ENCODE measurements at places on chromosomes 1 and 21. TPM values are rescaled to one million over a fixed set of nuclear protein-coding genes. Genes with fewer than 3 reads are reported as not detected.

The PRPF38A gene
- total RNA-seq: 98.1 TPM

DNA sequence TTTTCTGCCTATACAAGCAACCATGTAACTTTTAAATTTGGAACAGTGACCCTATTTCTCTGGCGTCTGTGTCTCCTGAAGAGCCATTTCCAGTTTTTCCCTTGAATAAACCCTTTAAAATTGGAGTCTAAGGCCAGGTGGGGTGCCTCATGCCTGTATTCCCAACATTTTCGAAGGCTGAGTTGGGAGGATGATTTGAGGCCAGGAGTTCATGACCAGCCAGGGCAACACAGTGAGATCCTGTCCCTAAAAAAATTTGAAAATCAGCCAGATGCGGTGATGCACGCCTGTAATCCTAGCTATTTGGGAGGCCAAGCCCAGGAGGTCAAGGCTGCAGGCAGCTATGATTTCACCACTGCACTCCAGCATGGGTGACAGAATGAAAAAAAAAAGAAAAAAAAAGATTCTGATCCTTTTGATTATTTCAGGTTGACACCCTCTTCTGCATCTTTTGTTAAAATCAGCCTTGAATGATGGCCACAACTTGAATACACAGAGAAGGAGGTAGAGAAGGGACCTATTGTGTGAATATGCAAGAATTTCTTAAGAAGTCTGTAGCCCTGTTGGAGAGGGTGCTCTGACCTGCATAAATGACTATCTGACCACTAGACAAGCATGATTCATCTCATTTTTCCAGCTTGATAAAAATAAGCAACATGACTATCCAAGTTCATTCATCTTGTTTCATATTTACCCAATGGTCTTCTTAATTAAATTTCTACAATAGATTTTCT, 40.2 kb upstream of the PARP1 start:
- peaks cover 26% of the 10 kb centered on the region for H3K4me1 ChIP-seq
- H3K36me3 ChIP-seq: no peaks in the 10 kb centered on the region
- H3K27me3 ChIP-seq: peaks cover 19% of the 10 kb centered on the region
- no peak overlapping the region for H3K27ac ChIP-seq
- no peak overlapping the region for H3K4me3 ChIP-seq
- DNase-seq: no peak

- peaks cover 28% of the 10 kb centered on the region for H3K27me3 ChIP-seq
- H3K4me3 ChIP-seq: no peak overlapping the region
- H3K4me1 ChIP-seq: no peaks in the 10 kb centered on the region
- no peaks in the 10 kb centered on the region for H3K36me3 ChIP-seq
- H3K27ac ChIP-seq: no peak overlapping the region
Measured at GRCh38 chr1:171674431-171675405, 22.2 kb upstream of the MYOC start.

DNA sequence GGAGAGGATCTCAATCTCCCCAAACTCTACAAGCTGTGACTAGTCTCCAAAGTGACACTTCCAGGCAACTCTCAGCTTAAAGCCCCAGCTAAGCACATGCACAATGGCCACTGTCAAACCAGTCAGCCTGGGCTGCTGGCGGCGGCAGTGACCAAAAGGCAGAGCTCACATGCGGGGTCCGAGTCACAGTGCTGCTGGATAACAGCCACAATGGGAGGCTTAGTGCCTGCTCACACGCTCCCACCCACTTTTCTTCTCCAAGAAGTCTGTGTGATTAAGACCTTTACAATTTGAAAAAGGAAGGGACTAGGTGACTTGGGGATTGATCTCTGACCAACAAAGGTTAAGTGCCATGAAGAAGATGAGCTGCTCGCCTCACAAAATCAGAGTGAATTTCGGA, 16.8 kb downstream of the RIPK4 start:
- H3K4me1 ChIP-seq: no peaks in the 10 kb centered on the region
- H3K4me3 ChIP-seq: no peak overlapping the region
- H3K27me3 ChIP-seq: no peaks in the 10 kb centered on the region

DNA sequence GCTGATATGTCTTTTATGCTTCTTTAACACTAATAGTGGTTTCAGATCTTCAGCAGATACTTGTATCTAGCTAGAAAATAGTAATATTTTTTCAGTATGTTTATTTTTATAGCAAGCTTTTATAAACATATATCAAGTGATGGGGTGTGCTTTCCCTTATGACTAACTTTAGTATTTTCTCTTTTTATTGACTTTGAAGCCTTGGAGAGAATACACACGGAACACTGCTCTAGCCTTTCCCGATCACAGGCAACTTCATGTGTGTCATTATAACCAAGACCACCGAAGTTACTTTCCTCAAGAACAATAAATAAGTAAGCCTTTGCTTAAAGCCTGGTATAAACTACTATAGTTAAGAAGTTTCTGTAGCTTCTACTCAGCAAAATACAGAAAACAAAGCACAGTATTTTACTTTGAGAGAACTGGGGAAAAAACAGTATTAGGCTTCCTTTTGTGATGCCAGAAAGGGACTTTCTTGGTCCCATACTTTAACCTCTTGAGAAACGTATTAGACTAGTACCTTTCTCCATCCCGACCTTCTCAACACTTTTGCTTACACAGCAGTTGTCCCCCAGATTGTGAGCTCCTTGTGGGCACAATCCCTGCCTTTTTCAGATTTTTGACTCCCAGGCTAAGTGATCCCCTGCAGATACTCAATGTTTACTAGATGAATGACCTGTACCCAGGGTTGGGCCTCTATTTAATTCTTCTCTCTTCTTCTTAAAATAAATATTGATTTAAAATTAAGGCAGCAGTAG, 3.3 kb downstream of the ADSS2 start:
- no peak for DNase-seq
- no peaks in the 10 kb centered on the region for H3K27me3 ChIP-seq
- H3K36me3 ChIP-seq: peaks cover 53% of the 10 kb centered on the region
- H3K27ac ChIP-seq: no peak overlapping the region

Measured in activated T-helper 2 cell treated with anti-CD3 and anti-CD28 coated beads, Interferon-gamma antibody, Interleukin-2, Interleukin-4, amounts not matched to agents 10 μg/mL and 5 μg/mL and 100 μg/mL, durations not matched to agents 14 hours and 24 hours and 36 hours (primary cell).